Gastroesophageal sphincter (tissue), 4 donors: ENCODE measurements at places on chromosomes 3 and 15. TPM values are rescaled to one million over a fixed set of nuclear protein-coding genes. Genes with fewer than 3 reads are reported as not detected.

FANCD2OS gene
- not detected for total RNA-seq

RPP25 gene
- total RNA-seq: 1.6 TPM

MYNN gene
- total RNA-seq: 13.3 TPM

GOLGA8O gene
- total RNA-seq: not detected

NPAP1 gene
- total RNA-seq: not detected

GP9 gene
- total RNA-seq: not detected

GPR149 gene
- total RNA-seq: not detected

SERINC4 gene
- not detected for total RNA-seq

DNA sequence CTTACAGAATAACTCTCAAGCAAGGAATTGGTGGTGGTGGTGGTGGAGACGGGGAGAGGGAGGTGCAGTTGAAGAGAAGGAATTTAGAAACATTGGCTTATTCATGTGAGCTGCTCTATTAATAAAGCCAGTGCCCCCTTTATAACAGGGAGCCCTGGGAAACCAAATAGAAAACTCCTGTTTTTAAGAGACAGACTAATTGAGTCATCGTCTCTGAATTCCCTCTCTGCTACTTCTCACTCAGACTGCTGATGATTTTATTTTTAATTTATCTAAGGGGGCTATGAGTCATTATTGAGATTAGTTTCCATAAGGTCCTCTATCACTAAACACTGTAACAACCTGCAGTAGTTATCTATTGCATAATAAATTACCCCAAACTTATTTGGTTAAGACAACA, 145.9 kb upstream of the GALNT15 start:
- no peak for ATAC-seq

DNA sequence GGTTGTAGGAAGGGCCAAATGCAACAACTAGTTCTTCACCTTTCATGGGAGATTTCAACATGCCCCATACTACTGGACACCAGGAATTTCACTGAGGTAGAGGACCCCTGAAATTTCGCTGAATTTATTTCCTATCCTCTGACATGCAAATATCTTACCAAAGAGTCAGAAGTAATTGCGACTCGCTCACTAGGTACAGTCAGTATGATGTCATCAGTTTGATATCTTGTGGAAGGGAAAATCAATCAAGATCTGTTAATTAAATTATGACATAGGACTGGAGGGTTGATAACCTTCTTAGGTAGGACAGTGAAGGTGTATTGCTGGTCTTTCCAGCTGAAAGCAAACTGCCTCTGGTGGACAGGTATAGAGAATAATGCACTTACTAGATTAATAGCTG, 74.9 kb upstream of the TNIK start:
- no peak for ATAC-seq

GRCh38 chr3:53555068-53555588, 60.7 kb downstream of the CACNA1D start:
- no peak for ATAC-seq

- ATAC-seq: peak; percentile 56
These were observed 181.0 kb downstream of the ATG7 start for GRCh38 chr3:11452885-11453847.

- ATAC-seq: no peak
These were observed 76.0 kb downstream of the FEM1B start for GRCh38 chr15:68353421-68354135.

DNA sequence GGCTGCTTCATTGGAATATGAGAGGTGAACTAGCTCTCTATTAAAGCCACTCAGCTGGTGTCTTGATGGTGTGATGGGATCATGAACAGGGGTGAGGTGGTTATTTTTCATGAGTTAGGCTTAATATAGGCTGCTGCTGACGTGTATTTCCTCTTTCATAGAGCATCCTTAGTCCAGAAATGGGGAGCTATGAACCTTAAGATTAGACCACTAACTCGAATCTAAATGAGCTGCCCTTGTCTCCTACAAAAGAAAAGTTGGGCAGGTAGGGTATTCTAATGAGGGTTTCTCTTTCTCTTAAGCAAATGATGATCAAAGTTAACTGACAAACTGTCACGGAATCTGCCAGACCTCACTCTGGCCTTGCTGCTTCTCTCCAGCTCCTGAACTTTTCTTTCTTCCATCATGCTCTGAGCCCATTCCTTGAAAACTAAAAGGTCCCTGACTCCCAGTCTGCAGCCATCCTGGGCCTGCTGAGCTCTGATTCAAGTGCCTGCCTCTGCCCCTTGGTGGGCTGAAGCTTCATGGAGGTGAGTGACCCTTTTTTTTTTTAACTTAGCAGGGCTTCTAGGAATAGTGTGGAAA, at the start of gene TRIM69:
TRIM69 (plus strand) TSS at position 348 of the 585 bp plus-strand sequence; CDS start at position 525, 177 bp downstream.
- no peak for ATAC-seq

- ATAC-seq: no peak
These were observed 4.6 kb downstream of the ERICH6 start for GRCh38 chr3:150699068-150699639.

GRCh38 chr3:127369356-127369935, 81.6 kb upstream of the PRR20G start:
- ATAC-seq: no peak

- ATAC-seq: no peak
These were observed 17.4 kb upstream of the MINDY4B start for GRCh38 chr3:150922611-150923010.

GRCh38 chr15:60511351-60512031, 32.5 kb upstream of the ICE2 start:
- ATAC-seq: no peak

GRCh38 chr15:71275566-71276335, 160.5 kb downstream of the THSD4 start:
- no peak for ATAC-seq

- ATAC-seq: no peak
These were observed 3.3 kb downstream of the SHISA5 start for GRCh38 chr3:48500656-48501055.

DNA sequence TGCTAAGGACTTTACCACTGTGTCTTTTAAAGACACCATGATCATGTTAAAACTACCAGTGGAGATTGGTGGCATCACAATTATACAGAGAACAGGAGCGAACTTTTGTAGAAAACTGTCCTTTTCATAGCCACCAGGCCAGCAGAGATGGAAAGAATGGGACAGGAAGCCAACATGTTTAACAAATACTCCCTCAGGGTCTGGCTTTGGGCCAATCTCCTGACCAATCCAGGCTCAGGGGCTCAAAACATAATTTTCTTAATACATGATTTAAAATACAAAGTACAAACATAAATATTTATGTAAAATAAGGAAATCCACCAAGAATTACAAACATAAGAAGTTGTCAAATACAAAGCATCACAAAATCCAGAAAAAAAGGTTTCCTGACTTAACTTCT, 266.0 kb downstream of the VPS13C start:
- no peak for ATAC-seq

GRCh38 chr3:127226457-127226856, 33.5 kb downstream of the PRR23E start:
- no peak for ATAC-seq

GRCh38 chr3:55362210-55362960, 124.7 kb downstream of the WNT5A start:
- no peak for ATAC-seq

GRCh38 chr3:160801386-160802118, 45.5 kb downstream of the PPM1L start:
- ATAC-seq: peak; percentile 87

DNA sequence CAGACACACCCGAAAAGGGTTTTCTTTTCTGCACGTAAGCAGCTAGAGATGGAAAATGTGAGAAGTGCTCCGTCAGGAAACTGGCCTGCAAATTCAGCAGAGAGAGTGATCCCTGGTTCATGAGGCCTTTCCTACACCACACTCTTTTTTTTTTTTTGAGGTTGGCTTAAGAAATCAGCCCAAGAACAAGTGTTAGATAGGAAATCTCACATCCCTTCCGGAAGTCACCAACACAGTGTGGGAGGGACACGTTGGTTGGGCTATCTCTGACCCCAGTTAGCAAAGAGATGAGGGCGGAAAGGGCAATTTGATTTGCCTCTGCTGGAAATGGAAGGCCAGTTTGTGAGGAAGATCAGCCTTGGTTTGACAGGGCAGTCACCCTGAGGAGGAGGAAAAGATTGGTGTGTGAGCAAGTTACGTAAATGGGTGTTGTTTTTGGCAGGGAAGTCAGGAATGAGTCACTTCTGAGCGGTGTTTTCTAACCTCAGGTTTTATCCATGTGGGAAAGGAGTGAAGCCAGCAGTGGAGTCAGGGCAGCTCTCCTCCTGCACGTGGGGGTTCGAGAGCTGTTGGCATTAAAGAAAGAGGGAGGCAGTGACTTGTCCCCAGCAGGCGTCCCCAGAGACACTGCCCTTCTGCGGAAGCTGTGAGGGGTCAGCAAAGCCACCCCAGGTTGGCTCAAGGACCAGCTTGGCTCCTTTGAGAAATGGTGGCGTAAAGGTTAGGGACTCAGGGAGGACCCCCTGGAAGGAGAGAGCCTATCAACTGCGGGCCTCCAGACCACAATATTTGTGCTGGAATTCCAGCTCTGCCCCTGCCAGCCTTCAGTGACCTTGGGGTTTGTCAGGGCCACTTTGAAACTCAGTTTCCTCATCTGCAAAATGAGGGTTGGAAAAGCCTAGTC, 237.6 kb upstream of the BHLHE40 start:
- ATAC-seq: peak; percentile 94

DNA sequence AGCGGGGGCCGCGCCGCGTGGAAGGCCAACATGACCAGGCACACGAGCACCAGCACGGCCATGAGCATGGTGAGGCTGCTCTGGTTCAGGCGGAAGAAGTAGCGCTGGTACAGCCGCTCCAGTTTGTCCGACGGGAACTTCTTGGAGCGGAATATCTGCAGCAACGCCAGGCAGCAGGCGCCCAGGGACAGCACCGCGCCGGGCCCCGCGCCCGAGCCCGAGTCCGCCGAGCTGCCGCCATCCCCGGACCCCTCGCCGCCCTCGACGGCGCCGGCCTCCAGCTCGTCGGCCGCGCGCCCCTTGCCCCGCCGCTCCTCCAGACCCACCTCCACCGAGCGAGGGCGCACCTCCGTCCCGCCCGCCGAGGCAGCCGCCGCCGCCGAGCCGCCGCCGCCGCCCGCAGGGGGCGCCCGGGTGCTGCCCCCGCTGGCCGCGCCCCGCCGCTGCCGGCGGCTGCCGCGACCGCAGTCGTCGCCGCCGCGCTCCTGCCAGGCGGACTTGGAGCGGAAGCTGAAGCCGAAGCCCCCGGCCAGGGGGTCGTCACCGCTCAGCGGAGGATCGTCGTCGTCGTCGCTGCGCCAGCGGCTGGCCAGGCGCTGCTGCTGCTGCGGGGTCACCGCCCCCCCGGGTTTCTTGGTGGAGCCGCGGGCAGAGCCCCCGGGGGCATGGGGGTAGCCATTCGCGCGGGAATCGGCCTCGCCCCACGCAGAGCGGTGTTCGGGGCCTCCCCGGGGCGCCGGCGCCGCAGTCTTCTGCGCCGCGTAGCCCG, 957 bp downstream of the ADCY5 start:
- ATAC-seq: peak; percentile 30

DNA sequence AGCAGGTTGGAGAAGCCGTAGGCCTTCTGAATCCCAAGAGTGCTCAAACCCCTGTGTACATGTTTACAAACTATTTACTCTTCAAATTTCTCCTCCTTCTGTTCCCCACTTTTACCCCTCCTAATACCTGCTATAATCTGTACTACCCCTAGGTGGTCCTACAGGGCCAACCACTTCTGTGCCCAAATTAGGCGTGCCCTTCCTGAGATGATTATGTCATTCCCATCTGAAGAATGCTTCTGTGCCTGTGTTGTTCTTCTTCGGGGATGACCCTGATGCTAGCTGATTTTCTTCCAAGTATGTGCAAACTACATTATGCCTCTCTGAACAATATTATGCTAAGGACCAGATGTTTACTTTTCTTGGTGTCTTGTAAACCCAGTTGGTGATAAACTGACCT, 20.5 kb downstream of the RBP2 start:
- no peak for ATAC-seq

DNA sequence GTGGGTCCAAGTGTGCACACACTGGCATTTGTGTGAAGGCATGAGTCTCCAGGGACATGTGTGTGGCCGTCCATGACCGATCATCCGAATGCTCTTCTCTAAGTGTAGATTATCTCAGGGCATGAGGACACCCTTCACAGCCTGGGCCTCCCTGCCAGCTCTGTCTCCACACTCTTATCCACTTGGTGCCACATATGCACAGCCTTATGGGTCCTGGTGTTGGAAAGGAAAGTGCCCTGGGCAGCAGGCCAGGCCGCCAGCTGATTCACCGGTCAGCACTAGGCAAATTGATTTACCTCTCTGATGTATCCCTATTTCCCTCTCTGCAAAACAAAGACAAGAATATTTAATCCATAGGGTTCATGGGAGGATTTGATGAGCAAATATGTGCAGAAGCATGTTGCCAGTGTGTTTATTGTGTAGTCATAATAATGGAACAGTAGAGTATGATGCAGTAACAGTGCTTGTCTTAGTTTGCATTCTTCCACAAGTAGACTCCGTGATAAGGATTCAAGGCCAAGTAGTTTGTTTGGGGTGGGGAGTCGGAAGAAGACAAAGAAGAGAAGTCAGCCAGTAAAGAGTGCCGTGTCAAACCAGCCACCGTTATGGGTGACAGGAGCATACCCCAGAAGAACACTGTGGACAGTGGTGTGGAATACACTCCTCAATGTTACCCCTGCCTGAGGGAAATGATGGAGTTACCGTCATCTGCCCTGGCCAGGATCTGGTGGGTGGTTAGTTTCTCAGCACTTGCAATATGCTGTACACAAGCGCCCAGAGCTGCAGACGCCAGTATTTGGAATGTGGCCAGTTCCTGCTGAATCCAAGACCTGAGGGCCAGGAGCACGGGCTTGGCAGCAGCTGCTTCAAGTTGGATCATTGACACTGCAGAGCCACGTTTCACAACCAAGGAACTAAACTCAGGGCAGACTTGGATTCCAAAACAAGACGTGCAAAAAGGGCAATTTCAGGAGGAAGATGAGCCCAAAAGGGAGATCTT, 85.1 kb downstream of the MTHFS start:
- ATAC-seq: peak; percentile 55

DNA sequence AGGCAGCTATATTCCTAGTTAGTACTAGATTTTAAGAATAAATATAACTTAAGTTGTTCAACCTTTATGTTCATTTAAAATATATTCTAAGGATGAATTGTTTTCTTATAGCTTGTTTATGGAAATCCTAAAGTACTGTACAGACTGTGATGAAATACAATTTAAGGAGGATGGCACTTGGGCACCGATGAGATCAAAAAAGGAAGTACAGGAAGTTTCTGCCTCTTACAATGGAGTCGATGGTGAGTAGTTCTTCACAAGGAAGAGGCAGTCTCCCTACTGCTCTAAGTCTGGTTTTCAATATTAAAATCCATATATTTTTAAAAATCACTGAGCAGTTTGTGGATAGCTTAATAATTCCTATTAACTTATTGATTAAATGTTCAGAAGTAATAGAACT, 29.6 kb downstream of the CALML4 start:
- ATAC-seq: no peak

DNA sequence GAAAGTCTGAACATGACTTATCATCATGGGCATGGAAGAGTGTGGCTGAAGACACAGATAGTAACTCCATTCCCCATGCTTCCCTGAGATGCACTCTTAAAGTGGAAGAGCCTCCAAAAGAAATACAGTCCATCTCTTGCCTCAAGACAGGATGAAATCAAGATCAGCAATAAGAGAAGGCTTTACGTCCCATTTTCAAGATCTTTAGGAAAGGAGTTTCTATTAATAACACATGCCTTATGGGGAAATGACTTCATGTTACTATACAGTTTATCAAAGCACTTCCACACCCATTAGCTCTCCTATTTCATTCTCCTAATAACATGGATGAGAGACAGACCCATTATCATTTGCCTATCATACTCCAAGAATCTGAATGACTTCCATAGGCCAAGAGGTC, 6.1 kb upstream of the KBTBD12 start:
- ATAC-seq: no peak
